ENCODE measurements at places on chromosomes 4 and X.

- DNase-seq = no peak
Measured at GRCh38 chrX:21581479-21581878, 76.7 kb downstream of the KLHL34 start.

DNA sequence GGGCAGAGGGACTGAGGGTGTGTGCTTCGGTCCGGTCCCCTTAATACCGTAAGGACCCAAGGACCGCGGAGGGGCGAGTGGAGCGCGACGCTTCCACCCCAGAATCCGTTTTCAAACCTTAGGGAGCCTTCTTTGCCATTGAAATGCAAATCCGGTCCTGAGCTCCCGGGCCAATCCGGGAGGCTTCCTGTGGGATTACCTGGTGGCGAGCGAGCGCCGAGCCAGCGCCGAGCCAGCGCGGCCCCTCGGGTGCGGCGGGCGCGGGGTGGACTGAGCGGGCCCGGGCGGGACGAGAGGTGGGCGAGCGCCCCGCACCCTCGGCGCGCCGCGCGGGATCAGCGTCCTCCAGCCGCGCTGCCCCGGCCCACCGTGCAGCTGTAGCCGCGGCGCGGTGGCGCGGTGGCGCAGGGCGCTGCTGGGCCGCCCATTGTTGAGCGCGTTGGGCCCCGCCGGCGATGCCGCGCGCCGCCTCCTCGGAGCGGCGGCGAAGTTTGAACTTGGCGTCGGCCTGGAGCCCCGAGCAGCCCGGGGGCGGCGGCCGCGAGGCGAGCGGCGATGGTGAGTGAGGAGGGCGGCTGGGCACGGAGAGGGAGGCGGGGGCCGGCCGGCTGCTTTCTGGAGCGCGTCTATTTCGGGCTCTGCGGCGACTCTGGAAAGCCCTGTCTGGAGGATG, 208.7 kb downstream of the SOWAHB start:
- no peak for DNase-seq

DNA sequence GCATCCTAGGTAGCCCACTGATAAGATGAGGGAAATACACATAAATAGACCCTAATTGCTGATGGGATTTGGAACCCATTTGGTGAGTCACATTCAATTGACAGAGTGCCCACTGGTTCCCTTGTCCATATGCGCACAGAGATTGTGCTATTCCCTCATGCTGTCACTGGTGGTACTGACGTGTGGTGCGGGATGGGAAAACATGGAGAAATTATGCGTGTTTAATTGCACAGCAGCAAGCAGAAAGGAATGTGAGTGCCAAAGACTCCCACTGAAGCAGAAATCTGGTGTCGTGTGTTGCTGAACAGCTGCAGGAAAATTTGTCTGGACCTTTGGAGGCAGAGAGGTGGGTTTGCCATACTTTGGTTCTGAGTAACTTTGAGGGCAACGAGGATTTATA, 92.2 kb downstream of the NHSL2 start:
- DNase-seq = no peak

- no peak for DNase-seq
Measured at GRCh38 chr4:17329046-17329445, 182.8 kb downstream of the QDPR start.

DNA sequence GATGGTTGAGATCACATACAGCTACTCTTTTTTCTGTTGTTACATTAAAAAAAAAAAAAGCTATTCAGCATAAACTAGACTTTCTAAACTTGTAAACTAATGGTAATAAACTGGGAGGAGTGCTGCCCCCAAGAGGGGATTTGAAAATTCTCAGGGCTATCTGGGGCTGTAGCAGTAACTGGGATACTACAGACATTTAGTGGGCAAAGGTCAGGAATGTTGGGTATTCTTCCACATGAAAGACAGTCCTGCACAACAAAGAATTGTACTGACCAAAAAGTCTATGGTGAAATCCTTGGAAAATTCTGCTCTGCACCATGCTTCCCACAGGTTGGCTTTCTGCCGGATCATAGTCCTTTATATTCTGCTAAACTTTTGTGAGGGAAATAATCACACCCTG, 232.6 kb upstream of the BOD1L1 start:
- DNase-seq = no peak

DNA sequence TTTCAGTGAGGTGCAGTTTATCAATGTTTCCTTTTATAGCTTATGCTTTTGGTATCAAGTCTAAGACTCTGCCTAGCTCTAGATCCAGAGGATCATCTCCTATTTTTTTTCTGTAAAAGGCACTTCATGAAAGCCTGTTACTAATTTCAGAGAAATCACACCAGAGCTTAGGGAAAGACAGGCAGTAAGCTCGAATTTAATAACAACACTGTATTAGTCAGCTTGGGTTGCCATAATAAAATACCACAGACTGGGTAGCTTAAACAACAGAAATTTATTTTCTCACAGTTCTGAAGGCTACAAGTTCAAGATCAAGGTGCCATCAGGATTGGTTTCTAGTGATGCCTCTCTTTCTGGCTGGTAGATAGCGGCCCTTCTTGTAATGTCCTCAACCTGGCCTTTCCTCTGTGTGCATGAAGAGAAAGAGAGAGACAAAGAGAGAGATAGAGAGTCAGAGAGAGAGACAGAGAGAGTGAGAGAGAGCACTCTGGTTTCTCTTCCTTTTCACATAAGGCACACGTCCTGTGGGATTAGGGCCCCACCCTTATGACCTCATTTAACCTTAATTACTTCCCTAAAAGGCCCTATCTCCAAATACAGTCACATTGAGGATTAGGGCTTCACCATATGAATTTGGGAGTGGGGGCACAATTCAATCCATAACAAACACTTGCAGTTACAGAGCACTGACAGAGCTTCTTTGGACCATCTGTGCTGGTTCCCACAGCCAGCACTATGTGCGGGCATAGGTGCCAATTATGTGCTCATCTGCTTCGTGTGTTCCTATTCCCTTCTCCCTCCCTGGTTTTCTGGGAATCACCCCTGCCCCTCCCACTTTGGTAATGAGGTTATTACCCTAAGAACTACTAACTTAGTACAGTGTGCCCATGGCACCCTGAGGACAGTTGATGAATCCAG, 114.8 kb upstream of the MED14 start:
- DNase-seq = no peak

DNA sequence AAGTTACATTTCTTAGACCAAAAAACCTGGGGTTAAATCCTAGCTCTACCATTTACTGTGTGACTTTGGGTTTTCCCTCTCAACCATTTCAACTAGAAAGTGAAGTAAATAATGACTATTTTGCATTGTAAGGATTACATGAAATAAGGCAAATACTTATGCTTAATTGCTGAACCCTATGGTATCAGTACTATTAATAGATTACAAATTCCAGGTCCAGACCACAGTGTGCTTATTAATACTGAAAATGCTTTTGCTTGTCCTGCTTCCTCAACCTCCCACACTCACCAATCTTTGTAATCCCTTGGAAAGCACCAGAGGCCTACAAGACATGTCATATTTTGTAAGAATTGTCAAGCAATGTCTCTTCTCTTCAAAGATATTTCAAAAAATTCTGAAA, 456.5 kb downstream of the SPOCK3 start:
- no peak for DNase-seq

- no peak for DNase-seq
Measured at GRCh38 chrX:18668071-18668835, 3.7 kb downstream of the RS1 start.

- DNase-seq = no peak
Measured at GRCh38 chr4:70706516-70706915, 15.2 kb upstream of the RUFY3 start.

DNA sequence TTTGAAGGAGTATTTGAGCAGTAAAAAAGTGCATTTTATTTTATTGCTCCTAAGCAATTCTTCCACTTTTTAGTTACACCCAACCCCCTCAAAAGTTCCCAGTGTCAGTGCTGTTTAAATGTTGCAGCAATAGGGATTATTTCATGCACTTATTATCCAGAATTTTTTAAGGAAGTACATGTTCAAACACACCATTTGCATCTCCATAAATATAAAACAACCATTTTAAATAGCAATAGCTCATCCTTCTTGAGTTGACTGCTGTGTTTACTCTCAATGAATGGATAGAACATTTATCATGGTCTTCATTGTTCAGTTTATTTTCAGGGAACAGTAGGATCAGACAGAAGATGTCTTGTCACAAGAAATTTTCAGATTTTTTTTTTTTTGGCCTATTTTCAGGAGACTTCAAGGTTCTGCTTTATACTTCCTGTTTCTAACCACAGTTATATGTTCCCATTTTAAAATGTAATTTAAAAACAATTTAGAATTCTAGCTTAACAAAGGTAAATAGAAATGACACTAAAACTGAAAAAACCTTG, 171.9 kb downstream of the TMA16 start:
- DNase-seq = no peak

- DNase-seq = no peak
Measured at GRCh38 chrX:106917830-106918500, 2.2 kb upstream of the CLDN2 start.

DNA sequence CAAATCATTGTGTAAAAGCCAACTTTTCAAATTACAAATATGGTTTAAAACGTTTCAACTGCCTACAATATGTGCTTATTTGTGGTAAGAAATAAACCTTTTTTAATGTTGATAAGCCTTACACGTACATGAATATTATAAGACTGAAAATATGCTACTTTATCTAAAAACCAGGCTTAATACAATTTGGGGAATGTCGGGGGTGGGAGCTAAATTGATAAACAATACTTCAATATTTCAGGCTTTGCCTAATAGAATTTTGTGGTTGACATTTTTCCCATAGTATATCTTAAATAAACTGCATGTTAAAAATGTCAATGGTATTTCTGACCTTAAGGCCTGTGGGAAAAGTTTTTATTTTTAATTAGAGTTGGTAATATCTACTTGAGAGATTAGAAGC, 69.8 kb upstream of the SLIT2 start:
- DNase-seq = no peak

GRCh38 chr4:25013756-25014661, 16.7 kb downstream of the LGI2 start:
- DNase-seq = no peak

DNA sequence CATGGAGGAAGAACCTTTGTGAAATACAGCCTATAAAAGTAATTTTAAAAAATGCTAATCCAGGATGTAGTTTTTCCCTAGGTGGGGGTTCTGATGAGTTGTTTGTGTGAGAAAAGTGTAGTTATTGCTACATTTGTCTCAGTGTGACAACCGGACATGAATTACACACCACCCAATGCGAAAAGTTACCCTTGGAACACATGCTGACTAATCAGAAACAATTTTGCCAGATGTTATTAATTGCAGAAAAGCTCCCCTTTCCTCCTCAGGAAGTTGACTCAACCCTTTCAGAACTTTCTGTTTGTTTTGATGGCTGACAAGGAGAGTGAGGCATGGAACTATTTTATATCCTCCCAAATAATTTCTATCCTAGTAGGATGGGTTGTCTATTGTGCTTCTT, 38.1 kb upstream of the EDA2R start:
- DNase-seq = no peak

- DNase-seq = no peak
Measured at GRCh38 chrX:132277953-132278614, 58.8 kb upstream of the RAP2C start.

DNA sequence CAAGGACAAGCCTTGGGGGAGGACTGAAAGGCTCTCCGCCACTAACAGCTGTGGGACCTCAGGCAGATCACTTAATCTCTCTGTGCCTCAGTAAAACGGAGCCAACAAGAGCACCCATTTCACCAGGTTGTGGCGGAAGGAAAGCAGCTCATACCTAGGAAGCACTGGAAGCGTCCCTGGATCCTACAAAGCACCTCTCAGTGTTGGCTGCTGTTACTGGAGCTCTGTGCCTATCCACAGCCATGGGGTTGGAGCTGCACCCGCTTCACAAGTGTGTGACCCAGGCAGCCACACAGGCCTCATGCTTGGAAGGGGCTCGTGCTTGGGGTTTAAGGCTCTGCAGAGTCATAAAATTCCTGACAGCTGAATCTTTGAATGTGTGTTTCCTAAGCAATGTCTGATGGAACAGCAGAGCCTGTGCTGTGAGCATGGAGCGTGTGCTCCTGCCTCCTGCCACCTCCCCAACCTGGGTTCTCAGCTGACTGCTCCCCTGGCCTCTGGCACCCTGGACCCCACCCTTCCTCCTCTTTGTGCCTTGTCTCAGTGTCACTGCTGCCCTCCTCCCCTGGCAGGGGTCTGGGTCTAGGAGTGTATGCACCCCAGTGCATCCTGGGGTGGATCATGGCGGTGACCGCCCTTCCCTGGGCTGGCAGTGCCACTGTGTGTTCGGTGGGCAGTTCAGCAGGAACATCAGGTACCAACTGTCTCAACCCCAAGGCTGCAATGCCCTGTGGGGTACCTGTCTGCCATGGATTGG, 14.4 kb upstream of the MAN2B2 start:
- no peak for DNase-seq

GRCh38 chr4:187715466-187715865, 280.1 kb upstream of the ZFP42 start:
- DNase-seq = no peak

- DNase-seq = no peak
Measured at GRCh38 chrX:69116077-69116476, 49.2 kb downstream of the PJA1 start.

DNA sequence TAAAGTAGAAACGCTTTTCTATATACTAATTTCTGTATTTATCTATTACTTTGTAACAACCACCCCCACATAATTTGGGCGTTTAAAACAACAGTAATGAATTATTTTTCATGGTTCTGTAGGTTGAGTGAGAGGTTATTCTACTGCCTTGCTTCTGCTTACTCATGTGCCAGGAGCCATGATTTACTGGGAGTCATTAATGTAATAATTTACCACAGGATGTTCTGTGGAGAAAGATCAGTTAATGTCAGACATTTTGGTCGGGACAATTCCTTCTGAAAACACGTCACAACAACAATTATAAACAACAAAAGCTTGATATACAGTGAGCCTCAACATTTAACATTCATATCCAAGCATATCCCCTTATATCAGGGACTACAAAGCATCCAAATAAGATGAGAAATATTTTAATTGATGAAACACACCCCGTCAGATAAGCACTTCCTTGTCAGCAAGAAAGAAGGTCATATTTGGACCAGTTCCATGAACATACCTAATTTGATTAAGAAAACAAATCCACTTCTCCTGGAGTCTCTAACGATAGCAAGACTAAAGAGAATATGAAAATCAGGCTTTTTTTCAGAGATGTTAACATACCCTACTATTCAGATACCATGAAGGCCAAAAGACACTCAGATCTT, 238.5 kb downstream of the PRDM5 start:
- DNase-seq = no peak

DNA sequence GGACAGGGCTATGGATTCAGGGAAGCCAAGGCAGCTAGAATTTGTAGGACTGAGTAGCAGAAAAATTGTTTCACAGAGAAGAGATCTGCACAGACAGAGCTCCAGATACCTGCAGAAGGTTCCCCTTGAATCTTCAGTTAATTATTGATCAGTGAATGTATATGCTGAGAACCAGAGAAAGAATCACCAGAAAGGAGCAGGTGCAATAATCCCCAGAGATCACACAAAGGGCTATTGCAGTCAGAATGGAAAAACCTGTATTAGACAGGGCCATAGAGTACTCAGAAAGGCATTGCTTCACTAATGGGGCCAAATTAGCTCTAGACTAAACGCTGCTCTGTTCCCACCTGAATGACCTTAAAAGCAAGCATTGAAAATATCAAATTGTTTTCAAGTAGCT, 35.5 kb upstream of the SMAD1 start:
- DNase-seq = no peak
